ENCODE measurements at places on chromosomes 12 and 14.
A peak's percentile ranks its signal among the peaks of the same experiment; 100 is the strongest.

- DNase-seq = no peak
Measured at GRCh38 chr12:115268451-115268850, 584.5 kb upstream of the TBX3 start.

DNA sequence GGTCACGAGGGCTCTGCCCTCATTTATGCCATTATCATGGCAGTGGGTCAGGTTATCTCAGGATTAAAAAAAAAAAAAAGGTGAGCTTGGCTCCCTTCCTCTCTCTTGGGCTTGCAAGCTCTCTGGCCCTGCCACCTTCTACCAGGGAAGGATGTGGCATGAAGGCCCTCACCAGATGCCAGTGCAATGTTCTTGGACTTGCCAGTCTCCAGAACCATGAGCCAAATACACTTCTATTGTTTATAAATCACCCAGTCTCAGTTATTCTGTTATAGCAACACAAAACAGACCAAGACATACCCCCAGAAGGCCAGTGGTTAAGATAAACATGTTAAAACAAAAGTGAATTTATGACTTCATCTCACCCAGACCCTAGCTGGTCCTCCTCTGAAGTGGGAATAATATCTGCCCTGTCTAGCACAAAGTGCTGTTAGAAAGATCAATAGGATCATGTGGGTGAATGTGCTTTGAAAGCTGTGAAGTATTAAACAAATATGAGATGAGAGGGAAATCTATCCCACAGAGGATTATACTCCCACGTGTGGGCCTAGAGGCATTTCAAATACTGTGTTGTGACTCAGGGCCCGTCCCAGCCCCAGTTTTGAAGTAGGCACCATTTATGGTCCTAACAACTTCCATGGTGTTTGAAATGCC lies 88.6 kb downstream of the NINJ2 start:
- DNase-seq = no peak

DNA sequence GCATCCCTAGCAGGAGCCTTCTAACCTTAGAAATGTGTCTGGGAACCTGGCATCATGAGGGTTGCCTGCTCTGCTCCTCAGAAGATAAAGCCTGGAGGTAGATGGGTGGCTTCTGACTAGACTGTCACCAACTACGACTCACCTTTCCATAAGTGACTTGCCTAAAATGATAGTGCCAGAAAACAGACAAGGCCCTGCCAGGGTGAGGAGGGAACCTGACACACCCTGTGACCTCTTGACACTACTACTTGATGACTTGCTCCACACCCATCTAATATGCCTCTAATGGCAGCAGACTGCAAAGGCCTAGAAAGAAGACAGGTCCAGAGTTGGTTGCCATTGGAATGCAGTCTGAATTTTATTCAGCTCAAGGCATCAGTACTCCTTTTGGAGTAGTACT lies 9.4 kb downstream of the RNF41 start:
- no peak for DNase-seq

GRCh38 chr12:124613151-124613585 lies 45.8 kb upstream of the NCOR2 start:
- no peak for DNase-seq

DNA sequence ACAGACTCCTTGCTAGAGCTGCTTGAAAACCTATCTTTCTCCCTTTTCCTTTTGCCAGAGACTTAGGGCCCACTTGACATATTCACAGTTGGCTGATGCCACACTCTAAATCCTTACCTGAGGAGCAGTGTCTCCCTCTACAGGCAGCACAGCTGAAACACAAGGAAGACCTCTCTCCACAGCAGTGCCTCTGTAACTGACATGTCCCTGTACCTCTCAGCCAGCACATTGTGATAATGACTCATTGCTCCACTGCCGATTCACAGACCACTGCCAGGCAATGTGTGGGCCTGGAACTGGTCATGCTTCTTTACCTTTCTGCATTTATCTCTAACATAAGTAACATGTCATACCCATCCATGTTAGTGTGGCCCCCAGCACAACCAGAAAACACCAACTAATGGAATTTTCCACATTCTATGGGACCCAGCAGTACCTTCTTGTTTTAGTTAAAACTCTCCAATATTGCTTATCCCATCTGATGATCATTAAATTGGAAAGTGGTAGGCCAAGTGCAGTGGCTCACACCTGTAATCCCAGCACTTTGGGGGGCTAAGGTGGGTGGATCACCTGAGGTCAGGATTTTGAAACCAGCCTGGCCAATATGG lies 56.5 kb downstream of the GTF2A1 start:
- DNase-seq = no peak

GRCh38 chr12:62772416-62772955 lies 162.5 kb downstream of the PPM1H start:
- no peak for DNase-seq

GRCh38 chr14:91163316-91163715 lies 49.4 kb downstream of the DGLUCY start:
- no peak for DNase-seq

DNA sequence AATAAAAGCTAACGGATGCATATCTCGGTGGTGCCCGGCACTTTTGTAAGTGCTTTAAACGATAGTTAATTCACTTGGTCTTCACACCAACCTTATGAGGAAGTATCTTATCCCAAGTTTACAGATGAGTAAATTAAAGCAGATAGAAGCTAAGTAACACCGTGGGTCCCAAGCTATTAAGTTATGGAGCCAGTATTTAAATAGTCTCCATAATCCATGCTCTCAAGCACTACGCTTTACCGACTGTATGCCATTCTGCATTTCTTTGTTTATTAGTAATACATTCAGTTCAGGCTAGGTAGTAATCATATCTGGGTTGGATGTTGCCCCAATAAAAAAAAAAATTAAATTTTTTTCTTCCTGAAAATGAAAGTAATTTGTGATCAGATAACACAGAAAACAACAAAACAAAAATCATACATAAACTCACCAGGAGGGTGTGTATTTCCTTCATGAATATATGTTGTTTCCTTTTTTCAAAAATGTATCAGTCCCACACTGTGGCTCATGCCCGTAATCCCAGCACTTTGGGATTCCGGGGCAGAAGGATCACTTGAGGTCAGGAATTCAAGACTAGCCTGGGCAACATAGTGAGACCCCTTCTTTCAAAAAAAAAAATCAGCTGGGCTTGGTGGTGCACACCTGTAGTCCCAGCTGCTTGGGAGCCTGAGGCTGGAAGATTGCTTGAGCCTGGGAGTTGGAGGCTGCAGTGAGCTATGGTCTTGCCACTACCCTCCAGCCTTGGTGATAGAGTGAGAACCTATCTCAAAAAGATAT lies 1.4 kb upstream of the M6PR start:
- DNase-seq = no peak

GRCh38 chr14:51304438-51304837 lies 64.4 kb downstream of the TMX1 start:
- no peak for DNase-seq

- DNase-seq = no peak
Measured at GRCh38 chr14:104373055-104373854, 206.3 kb upstream of the C14orf180 start.

- no peak for DNase-seq
Measured at GRCh38 chr14:80606347-80606772, 335.2 kb downstream of the CEP128 start.

DNA sequence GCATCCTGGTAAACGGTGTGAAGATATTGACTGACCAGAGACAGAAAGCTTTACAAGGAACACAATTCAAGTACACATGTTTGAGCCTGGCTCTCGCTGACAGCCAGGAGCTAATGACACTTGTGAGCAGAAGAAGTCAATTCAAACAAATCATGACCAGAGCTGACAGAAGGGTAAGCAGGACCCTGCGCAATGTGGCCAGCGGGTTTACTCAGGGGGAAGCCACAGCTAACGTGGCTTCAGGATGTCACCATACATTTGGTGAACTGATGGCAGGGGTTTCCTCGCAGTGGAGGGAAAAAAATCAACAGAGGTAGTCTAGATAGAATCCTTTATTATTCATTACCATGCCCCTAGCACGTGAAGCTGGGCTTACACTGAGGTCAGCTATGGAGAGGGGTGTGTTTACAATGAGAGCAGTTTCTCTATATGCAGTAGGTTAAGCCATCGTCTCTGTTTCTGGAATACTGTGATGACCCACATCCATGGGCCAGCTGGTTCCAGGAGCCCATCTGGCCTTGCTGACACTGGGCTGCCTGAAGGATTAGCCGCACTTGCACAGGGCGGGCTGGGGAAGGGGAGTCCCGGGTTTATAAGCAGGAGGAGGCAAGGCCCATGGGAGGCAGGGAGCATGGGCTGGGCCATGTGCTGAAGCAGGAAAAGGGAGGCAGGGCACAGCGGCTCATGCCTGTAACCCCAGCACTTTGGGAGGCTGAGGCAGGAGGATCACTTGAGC lies 198.2 kb upstream of the PRMT8 start:
- no peak for DNase-seq

DNA sequence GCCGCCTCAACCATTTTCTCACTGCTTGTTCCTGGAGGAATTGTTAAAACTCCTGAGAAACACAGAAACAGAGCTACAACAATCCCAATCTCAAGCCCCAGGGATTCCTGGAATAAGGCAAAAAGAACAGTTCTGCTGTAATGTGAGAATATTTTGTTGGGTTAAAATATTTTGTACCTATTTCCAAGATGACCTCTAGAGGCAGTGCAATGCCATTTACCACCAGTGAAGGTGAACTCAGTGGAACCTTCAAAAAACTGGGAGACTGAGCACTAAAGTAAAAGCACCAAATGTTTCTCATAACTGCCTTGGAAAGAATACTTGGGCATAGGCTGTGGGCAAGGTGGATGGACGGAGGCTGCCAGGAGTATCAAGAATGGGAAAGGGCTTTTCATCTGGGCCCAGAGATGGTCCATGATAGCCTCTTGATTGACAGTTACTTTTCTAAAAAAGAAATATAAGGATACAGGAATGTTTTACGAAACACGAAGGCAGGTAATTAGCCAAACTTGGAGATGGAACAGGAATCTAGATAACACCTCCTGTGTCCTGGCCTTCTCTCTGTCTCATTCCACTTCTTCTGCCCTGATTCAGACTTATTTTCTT lies 334.0 kb upstream of the FLRT2 start:
- no peak for DNase-seq

- DNase-seq = no peak
Measured at GRCh38 chr14:75803765-75804164, 142.7 kb downstream of the TTLL5 start.

GRCh38 chr12:52082988-52083637 lies 3.6 kb downstream of the SMIM41 start:
- DNase-seq = peak; percentile 68

- DNase-seq = no peak
Measured at GRCh38 chr12:97801471-97802059, 339.0 kb downstream of the RMST start.

DNA sequence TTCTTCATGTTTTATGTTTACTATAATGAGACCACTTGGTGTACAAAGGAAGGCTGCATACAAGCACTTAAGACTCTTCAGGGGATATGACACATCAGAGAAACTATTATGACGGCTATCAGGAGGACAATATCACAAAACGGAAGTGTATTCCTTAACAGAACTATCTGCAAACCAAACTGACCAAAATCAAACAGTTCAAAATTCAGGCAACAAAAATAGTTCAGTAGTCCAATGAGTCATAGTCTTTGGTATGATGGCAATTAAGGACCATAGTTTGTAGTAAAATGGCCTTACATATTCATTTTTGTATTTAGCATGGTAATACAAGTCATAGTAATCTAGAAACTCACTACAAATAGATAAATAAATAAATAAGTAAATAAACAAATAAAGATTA lies 1638.7 kb upstream of the SEL1L start:
- no peak for DNase-seq

DNA sequence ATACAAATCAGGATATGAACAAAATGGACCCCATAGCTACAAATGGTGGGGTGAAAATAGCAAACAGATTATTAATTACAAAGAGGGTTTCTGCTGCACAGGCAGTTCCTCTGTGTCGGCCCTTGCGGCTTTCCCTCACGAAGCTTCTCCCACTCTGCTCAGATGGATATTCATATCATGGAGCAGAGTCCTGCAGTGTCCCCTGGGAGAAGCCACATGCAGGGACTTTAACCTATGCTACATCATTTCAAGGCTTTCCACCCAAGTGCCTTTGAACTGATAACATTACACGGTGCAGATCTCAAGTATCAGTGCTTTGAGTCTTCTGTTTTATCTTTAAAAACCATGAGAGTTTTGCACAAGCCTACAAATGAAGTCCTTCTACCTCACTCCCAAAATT lies 229.1 kb downstream of the PPM1H start:
- DNase-seq = no peak

DNA sequence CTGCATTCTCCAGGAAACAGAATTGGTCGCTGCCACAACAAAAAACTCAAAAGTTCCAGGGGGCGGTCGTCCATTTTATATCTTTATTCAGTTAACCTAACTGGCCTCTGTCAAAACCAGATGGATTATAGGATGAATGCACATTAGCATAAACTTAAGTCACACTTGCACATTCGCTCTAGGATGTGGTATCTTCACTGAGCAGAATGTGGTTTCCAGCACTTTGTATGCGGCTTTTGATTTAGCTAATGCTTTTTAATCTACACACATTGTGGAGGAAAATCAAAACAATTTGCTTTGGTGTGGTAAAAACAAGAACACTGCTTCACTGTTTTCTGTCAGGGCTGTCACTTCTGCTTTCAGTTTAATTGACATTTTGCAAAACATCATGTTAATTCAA lies 4.5 kb downstream of the TAS2R50 start:
- peak; percentile 4 for DNase-seq

DNA sequence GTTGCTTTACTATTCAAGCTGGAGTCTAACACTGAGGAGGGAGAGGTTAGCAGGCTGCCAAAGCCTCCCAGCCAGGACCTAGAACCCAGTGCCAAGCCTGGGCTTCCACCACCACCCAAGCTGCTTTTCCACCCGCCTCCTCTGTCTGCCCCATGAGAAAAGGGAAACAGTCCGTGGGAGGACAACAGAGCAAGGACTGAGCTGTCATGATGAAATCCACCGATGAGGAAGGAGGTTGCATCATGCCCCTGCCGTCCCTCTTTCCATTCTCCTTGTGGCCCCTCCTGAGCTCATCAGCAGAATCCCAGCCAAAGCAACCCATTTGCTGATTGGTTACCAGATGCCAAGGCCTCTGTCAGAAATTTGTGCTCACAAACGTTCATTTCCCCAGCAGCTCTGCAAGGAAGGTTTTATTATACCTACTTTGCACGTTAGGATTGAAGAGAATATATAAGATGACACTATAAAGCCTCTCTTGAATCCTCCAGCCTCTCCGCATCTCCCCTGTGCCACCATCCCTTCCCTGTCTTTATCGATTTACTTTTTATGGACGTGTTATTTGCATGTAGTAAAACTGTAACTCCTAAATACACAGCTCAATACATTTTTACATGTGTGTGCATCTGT lies 6.3 kb upstream of the SERPINA1 start:
- no peak for DNase-seq

- no peak for DNase-seq
Measured at GRCh38 chr14:24123424-24124417, 6.7 kb upstream of the FITM1 start.

- DNase-seq = no peak
Measured at GRCh38 chr12:26124446-26125399, at the start of gene BHLHE41. Gene BHLHE41 (minus strand): TSS chr12:26125037. CDS start chr12:26124779, 258 bp downstream.

Measured in effector CD8-positive, alpha-beta T cell (primary cell).